Left ventricle myocardium inferior (tissue), 1 donor: ENCODE measurements at places on chromosomes 7 and 10. TPM values are rescaled to one million over a fixed set of nuclear protein-coding genes. Genes with fewer than 3 reads are reported as not detected.

- DNase-seq = no peak
Observed at GRCh38 chr7:21063106-21063505, 276.4 kb upstream of the SP8 start.

GARS1 gene
- total RNA-seq = 42.3 TPM

DNA sequence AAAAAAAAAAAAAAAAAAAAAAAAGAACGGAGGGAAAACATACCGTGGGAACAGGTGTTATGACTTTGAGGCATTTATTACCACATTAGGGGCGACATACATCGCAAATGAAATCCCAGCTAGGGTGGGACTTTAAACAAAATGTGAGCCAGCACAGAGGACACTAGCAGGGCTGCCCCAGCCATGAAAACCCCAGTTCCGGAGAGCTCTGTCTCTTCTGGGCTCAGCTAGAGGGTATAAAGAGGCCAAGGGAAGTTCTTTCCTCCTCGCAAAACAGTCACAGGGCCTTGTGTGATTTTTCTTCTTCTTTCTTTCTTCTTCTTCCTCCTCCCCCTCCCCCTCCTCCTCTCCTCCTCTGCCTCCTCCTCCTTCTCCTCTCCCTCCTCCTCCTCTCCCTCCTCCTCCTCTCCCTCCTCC is 59.9 kb upstream of the ECHDC3 start:
- DNase-seq = no peak

DNA sequence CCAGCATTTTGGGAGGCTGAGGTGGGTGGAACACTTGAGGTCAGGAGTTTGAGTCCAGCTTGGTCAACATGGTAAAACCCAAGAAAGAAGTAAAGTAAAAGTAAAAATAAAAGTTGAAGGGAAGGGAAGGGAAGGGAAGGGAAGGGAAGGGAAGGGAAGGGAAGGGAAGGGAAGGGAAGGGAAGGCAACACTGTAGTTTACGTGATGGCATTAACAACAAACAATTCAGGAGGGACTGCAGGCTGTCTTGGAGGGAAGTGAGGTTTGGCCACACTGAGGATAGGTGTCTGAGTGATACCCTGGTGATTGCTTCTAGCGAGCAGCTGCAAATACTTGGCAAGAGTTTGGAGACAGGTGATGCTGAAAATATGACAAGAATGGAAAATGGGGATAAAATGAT is 298.0 kb downstream of the CALN1 start:
- no peak for DNase-seq

RSU1 gene
- 39.2 TPM for total RNA-seq
